ENCODE measurements at places on chromosomes 1 and 21.

- peak; percentile 70 for DNase-seq
These were observed 32.1 kb downstream of the EXTL2 start for GRCh38 chr1:100862591-100862990.

DNA sequence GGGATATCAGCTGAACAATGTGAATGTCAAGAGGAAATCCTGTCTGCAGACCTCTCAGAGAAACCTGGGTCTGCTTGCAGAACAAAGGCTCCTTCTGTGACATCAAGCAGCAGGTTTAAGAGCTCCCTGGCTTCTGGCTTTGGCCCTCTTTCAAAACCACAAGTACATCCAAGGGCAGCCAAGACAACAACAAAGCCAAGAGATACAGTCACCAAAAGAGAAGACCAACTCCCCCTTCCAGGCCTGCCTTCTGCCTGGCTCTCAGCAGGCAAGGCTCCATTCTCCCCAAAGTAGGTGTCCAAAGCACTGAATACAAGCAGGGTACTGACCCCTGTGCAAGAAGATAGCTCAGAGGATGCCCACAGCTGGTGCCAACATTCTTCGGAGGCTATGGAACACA is 11.5 kb downstream of the BCAR3 start:
- peak; percentile 92 for DNase-seq

DNA sequence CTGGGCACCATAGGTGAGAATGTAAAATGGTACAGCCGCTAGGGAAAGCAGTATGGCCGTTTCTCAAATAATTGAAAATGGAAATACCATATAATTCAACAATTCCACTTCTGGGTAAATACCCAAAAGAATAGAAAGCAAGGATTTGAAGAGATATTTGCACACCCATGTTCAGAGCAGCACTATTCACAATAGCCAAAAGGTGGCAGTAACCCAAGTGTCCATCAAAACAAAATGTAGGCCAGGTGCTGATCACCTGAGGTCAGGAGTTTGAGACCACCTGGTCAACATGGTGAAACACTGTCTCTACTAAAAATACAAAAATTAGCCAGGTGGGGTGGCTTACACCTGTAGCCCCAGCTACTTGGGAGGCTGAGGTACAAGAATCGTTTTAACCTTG is 62.1 kb downstream of the OLIG1 start:
- DNase-seq: no peak

DNA sequence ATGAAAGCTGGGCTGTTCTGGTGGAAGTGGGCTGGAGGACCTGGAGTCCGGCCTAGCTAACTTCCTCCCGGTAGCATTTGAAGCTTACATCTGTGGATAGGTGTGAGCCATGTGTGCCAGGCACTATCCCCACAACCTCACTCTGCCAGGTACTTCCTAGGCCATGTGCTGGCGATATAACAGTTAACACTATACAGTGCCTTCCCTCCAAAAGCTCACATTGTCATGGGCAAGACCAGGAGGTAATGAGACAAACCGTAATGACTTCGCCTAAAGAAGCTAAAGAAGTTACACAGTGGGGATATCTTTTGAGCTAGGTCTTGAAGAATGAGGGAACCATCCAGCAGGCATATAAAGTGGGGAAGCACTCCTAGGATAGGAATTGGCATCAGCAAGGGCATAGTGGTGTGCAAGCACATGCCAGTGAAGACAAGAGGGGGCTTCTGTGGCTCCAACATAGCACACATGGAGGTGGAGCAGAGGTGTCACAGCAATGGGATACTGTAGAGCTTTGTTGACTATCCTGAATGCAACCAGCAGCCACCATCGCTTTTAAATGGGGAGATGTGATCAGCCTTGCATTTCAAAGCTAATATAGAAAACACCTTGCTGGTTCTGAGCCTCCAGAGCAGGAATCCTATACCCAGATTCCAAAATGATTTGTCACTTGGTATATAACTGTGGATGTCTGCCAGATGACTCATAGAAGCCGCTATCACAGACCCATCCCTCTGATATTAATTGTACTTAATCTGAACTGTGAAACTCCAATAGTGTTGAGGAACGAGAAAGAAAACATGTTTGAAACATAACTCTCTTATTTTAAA is 466.3 kb downstream of the LMO4 start:
- peak; percentile 61 for DNase-seq

- DNase-seq: no peak
These were observed 52.5 kb downstream of the ETS2 start for GRCh38 chr21:38858026-38858811.

DNA sequence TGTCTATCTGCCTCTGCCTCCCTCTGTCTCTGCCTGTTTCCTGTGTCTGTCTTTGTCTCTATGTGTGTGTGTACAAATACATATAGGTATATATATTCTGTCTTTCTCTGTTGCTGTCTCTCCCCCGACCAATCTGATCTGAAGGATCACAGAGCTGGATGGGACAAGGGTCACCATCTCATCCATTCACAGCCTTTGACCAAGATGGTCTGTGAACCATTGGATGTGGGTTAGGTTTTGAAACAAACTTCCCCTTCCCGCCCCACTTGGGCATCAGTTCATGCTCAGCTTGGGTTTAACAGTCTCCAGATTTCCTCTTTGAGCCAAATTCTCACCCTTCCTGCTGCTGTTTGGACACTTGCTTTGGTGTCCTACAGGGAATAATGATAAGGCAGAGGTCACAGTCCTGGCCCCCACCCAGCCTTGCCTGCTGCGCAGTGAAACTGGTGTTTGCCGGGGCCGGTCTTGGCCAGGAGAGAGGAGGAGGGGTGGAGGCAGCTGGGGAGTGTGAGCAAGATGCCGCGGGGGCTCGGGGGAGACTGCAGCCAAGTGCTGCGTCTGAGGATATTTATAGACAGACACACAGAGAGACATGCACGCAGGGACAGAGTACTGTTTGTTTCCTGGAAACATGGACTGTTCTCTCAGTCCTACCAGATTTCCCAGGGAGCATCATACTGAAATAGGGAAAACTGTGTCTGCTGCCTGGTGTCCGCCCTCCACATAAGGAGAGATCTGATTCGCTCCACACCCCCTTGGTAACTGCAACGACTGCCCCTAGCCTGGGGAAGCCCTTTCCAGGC is 27.0 kb upstream of the BTG2 start:
- peak; percentile 87 for DNase-seq

GRCh38 chr1:65525266-65526048 is 105.0 kb downstream of the LEPR start:
- DNase-seq: no peak

DNA sequence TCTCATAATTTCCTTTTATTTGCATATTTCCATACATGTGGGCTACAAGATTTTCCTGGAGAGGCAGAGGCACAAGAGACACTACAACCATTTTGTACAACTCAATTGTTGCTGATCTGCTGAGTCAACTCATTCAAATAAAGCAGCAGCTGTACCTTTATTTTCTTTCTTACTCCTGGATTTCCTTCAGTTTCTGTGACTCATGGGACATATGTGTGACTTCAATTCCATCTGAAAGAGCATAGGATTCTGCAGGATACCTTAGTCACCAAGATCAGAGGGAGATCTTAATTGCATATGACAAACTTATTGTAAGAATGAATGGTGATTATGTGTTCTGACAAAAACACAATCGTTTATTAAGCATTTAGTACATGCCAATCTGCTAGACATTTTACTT is 2219.4 kb downstream of the NCAM2 start:
- no peak for DNase-seq

- DNase-seq: peak; percentile 86
These were observed 46.5 kb upstream of the RNF11 start for GRCh38 chr1:51189421-51190073.

DNA sequence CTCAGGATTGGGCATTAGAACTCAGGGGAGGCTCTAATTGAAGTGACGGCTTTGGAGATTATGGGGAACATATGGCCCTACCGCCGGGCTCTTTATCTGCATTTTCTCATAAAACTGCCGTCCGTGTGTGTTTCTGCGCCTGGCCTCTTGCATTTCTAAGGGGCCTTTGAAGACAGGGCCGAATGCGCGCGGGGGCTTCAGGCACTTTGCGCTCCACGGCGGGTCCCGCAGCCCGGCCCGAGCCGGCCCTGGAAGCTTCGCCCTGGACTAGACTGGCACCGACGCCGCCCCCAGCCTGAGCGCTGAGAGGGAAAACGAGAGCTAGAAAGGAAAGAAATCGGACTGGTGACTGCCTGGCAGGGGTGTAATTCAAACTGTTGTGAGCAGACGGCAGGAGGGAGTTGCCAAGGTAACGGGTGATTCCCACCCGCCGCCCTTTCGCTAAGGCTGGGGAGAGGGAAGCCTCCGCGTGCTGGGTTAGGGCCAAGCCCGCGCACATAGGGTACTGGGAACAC is 120.7 kb downstream of the LMX1A start:
- no peak for DNase-seq

GRCh38 chr1:14552246-14552965 is 46.1 kb upstream of the KAZN start:
- DNase-seq: no peak

- DNase-seq: no peak
These were observed 8.4 kb downstream of the C1orf87 start for GRCh38 chr1:60065199-60065598.

GRCh38 chr1:24931146-24931467 is 1.0 kb upstream of the RUNX3 start:
- DNase-seq: no peak

Measured in fibroblast of pulmonary artery (primary cell).